ENCODE measurements at places on chromosomes 7 and 10.

DNA sequence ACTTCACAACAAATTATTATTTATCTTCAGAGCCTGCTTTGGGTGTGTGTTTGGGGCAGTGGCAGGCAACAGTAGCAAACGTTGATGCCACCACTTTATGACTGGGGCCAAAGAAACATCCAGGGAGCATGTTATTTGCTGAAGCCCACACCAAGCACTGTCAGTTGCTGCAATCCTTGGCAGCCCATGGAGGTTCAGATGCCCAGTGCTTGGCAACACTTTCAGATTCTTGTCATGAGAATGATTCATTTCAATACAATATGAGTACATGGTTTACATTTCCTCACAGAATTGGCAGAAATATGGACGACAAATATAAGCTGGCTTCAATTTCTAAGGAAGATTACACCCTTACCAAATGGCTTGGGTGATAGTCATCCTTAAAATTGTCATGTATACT lies 46.5 kb upstream of the GLI3 start:
- DNase-seq = no peak

DNA sequence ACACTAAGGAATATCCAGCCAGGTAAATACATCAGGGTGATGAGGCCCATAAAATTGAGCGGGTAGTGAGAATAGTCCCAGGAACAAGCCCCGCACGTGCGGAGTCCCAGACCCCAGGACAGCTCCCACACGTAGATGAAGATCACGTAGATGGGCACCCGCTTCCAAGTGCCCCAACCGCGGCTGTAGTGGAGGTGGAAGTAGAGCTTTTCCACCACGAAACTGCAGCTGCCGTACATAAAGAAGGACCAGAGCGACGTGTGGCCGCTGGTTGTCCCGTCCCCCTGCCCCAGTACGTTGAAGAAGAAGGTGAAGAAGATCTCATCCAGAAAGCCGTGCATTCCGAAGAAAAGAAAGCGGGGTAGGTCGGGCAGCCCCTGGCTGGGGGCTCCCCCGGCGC lies 948 bp downstream of the TMEM229A start:
- DNase-seq = no peak

DNA sequence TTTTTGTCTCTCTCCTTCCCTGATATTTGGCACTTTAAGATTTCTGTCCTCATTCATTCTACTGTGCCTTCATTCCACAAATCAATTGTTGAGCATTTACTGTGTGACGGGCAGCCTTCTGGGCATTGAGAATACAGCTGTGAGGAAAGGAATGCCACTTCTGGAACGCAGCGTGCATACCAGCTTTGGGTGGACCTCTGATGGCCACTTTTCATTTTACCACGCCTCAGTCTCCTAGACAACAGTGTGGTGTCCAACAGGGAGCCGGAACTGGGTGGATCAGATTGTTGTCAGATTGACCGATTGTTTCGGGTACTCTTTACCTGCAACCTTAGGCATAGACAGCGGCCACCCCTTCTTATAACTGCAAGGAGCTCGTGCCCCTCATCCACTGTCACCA lies 222.7 kb upstream of the DPP6 start:
- no peak for DNase-seq

- no peak for DNase-seq
Measured at GRCh38 chr7:158820656-158821055, 8.7 kb downstream of the ESYT2 start.

GRCh38 chr10:28125701-28126100 lies 126.8 kb upstream of the ODAD2 start:
- no peak for DNase-seq

DNA sequence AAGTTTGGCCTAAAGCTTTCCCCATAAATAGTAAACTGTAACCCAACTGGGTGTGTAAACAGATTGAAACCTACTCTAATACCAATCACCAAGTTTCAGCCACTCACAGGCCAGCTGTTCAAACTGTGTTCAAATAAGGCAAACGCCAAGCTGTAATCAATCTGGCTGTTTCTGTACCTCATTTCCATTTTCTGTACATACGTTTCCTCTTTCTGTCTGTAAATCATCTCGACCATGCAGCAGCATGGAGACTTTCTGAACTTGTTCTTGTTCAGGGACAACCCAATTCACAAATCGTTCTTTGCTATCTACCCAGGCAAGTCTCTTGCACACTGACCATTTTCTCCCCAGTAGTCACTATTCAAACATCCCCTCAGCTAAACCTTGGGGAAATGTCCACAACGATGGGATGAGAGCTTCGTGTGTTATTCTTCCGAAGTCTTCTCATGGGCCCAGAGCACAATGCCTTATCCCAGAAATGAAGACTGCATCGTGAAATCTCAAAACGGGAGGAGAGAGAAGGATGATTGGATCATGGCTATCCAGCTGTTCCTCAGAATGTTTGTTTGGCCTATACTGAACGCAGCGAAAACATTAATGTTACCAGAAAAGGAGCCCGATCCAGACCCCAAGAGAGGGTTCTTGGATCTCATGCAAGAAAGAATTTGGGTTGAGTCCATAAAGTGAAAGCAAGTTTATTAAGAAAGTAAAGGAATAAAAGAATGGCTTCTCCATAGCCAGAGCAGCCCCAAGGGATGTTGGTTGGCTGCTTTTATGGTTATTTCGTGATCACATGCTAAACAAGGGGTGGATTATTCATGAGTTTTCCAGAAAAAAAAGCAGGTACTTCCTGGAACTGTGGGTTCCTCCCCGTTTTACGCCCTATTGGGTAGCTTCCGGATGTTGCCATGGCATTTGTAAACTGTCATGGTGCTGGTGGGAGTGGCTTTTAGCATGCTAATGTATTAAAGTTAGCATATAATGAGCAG lies 86.2 kb downstream of the SLC16A9 start:
- DNase-seq = no peak

DNA sequence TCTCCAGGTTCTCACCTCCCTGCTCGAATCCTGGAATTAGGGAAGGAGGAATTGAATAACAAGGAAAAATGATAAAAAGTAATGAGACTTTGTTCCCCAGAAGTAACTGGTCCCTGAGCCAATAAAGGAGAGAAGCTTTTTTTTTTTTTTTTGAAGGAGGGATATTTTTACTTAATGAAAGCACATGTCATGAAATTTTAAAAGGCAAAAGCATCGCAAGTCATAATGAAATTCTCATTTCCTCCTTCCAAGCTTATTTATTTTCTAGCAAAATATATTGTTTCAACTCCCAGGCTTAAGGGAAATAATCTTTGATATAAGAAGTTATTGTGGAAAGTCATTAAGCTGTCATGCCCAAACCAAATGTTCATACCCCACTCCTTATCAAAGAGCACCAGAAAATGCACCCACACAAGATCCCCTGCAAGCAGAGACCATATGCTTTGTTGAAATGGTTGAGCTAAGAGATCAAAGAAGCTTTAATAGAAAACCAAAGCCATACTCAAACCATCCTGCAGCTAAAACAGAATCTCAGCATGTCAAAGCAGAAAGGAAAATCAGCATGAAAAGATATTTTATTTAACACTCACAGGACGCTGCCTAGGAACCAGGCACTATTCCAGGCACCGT lies 16.7 kb upstream of the ABCC2 start:
- DNase-seq = no peak

- DNase-seq = no peak
Measured at GRCh38 chr10:4514445-4515108, 311.4 kb upstream of the AKR1E2 start.

DNA sequence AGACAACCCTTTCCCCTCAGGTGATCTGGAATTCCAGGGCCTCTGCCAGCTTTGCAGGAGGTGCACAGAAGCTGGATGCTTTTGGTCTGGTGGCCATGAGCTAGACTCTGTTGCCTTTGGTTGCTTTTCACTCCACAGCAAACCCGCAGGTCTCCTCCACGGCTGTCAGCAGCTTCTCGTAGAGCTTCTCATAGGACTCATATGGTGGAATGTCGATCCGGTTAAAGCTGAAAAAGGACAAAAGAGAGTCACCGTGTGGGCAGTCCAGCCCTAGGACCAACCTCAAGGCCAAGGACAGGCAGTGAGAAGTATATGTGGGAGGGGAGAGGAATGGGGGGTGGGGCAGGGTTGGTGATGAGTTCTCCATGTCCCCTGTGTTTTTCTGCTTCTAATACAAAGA lies 113.5 kb downstream of the SMURF1 start:
- no peak for DNase-seq

GRCh38 chr10:114753126-114753525 lies 68.5 kb upstream of the FHIP2A start:
- DNase-seq = no peak

- DNase-seq = no peak
Measured at GRCh38 chr7:39033885-39034624, 56.3 kb downstream of the POU6F2 start.

DNA sequence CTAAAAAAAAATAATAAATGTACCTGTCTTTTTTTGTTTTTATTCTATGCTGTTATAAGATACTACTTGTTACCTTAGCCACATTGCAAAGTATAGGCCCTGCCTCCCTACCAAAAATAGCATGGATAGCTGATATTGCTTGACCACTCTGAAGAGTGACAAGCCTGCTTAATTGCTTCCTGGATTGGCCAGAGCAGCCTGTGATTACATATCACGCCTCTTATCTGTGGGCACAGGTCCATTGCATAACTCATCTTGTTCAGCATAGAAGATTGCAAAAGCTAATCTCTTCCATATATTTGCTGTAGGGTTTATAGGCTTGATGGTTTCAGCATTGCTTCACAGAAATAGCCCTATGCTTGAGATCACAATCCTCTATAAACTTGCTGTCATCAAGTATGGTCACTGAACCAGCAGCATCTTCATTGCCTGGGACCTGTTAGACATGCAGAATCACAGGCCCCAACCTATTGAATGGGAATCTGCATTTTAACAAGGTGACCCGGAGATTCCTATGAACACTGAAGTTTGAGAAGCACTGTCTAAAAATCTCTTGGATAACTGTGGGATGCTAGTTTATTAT lies 280.8 kb upstream of the CDC14C start:
- no peak for DNase-seq

DNA sequence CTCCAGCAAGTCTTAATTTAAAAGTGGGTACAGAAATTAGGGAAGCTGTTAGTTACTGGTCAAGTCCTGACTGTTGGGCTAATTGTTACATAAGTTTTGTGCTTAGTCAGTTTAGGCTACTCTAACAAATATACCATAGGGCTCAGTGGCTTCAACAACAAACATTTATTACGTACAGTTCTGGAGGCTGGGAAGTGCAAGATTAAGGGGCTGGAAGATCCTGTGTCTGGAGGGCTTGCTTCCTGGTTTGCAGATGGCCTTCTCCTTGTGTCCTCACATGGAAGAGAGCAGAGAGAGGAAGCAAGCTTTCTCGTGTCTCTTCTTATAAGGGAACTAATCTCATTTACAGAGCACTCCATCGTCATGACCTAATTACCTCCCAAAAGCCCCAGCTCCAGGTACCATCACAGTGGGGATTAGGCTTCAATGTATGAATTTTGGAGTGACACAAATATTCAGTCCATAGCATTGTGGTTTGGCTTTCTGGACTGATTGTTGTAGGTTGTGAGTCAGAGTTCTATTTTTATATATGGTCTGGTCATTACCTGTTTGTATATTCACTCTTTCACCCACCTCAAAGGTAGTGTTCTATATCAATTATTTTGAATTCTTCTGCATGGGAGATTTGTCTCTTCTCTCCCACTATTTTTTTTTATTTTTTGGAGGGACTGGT lies 17.1 kb downstream of the ST7 start:
- DNase-seq = no peak

DNA sequence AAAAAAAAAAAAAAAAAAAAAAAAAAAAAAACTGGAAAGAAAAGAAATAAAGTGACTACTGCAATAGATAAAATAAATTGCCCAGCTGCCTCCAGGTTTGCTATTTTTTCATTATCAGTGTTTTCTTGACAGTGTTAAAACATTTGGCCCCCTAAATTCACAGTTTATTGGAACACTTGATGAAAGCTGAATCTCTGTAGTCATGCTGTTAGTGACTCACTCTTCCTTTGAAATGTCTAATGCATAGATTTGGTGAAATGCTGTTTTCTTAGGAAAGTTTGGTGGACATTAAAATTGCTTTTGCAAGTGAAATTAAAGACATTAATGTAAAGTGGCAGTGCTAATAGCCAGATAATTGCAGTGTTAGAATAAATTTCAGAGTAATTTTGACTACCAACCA lies 785.2 kb downstream of the NRG3 start:
- DNase-seq = no peak

DNA sequence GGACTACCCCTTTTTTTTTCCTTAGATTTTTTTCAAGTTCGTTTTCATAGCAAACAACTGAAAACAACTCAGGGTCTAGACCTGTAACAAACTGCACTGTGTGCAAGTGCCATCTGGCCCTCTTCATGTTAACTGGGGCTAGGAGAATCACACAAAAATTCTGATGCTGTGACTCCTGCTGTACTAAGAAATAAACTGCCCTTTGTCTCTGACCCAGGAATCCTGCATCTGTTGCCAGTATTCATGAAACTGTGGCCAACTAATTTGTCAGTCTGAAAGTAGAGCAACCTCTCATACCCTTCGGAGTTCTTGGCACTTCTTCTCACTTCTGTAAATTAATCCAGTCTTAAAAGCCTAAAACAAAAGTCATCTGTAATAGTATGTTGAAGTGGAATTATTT lies 218.4 kb upstream of the PCDH15 start:
- DNase-seq = no peak

- no peak for DNase-seq
Measured at GRCh38 chr7:47423196-47423595, 158.7 kb downstream of the TNS3 start.

DNA sequence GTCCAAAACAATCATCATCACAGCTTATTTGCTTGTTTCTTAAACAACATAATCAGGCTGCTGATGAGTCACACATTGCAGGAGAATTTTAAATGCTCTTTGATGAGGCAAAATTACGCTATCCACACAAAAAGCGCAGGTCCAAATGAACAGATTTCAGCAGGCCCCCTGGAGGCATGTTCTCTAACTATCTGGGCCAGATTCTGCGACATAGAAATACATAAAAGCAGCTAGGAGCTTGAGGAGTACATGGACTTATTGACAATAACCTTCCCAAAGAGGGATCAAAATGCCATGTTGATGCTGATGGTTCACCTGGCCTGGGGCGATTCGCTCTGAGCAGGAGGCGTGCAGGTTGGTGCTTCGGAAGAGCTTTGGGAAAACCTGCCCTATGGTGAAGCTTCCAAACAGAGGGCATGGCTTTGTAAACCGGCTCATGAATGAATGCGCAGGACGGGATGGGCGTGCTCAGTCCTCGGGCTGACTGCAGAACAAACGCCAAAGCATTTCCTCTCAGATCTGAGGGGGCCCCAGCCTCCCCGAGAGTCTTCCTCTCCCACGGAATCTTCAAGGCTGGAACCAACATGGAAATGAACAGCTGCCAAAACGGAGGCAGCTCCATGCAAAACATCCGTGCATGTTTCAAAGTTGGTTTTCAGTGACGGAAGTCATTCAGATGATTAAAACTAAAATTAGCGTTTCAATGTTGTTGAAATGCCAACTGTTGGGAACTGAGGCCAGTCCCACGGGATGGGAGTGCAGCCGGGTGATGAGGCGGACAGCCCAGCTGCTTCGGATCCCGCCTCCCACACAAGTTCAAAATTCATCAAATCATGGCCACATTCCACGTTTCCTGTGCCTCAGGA lies 179.6 kb downstream of the TCERG1L start:
- DNase-seq = no peak

Data from SIG-M5 (cell line).